ENCODE measurements at places on chromosomes 16 and 17. TPM values are rescaled to one million over a fixed set of nuclear protein-coding genes. Genes with fewer than 3 reads are reported as not detected.

Gene PEX12
- 9.8 TPM for polyA plus RNA-seq

Gene KRT25
- not detected for polyA plus RNA-seq

Gene KRTAP17-1
- not detected for polyA plus RNA-seq

Gene UNC45B
- 0.10 TPM for polyA plus RNA-seq

Gene RNPS1
- polyA plus RNA-seq = 85.2 TPM

Gene BRD7
- 75.1 TPM for polyA plus RNA-seq

Gene TSNAXIP1
- 2.7 TPM for polyA plus RNA-seq

Gene C17orf100
- 1.2 TPM for polyA plus RNA-seq

Gene NPIPB13
- 3.2 TPM for polyA plus RNA-seq

Gene CES1
- polyA plus RNA-seq = 114 TPM

Gene ZNF598
- 0.95 TPM for polyA plus RNA-seq

Gene SLC2A4
- 4.1 TPM for polyA plus RNA-seq

Gene DPEP2NB
- polyA plus RNA-seq = not detected

Gene CCL23
- 3.9 TPM for polyA plus RNA-seq

Gene COX4I1
- polyA plus RNA-seq = 750 TPM

Gene TEX19
- not detected for polyA plus RNA-seq

Gene EVPL
- polyA plus RNA-seq = 0.15 TPM

Gene IRX5
- polyA plus RNA-seq = 1.6 TPM

Gene SPN
- 5.1 TPM for polyA plus RNA-seq

Gene ASPA
- 1.9 TPM for polyA plus RNA-seq

Gene GHDC
- polyA plus RNA-seq = 9.2 TPM

Gene TBC1D3C
- polyA plus RNA-seq = not detected
